SHP77 treated with DMSO at 0.1 percent for 48 hours (cell line): ENCODE measurements at places on chromosomes 5 and 9.

DNA sequence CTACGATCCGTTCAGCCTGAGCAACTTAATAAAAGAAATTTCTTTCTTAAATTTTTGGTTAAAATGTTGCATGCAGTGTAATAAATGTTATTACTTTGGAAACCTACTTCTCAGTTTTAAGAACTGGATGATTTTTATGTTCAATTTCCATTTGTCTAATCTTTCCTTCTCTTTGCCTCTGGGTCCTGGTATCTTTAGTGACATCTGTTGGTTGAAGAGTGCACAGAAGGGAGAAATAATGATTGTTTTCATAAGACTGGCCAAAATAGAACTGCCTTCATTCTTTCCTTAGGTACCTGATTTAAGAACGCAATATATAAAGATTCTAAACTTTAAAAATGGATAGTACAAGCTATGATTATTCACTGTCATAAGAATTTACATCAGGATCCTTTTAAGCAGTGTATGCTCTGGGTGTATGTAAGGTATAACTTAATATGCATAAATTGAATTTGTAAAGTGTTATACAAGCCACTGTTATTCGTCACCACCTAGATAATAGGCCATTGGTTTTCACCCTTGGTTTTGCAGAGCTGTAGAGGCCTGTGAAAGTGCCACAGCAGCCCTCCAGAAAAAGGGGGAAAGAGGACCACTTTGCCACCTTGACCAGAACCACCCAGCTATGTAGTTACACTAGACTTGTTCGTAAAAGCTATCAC is 82.8 kb upstream of the TLX3 start:
- no peak for DNase-seq

DNA sequence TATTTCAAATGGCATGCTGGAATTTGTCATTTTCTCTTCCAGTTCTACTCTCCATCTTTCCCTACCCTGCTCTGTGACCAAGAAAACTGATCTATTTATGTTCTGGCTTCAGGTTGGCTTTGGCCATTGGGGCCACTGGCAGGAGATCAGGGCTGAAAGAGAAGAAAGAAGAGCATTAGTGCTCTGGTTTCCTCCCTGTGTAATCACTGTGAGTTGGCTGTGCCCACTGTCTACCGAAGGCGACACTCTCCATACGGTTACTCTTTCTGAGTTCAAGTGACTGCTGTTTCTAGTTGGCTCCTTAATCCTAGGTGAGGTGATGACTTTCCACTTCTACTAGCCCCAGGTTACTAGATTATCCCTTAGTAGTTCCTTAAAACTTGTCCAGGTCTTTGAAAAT is 372.6 kb downstream of the PRELID2 start:
- DNase-seq: no peak

GRCh38 chr9:95556521-95556920 is 39.8 kb upstream of the PTCH1 start:
- DNase-seq: no peak

DNA sequence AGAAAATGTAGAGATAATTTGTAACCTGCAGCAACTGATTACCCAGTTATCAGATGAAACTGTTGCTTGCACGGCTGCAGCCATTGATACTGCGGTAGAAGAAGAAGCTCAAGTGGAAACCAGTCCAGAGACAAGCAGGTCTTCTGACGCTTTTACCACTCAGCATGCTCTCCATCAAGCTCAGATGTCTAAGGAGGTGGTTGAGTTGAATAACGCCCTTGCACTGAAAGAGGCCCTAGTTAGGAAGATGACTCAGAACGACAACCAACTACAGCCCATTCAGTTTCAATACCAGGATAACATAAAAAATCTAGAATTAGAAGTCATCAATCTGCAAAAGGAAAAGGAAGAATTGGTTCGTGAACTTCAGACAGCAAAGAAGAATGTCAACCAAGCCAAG is 1.7 kb downstream of the KIF4B start:
- no peak for DNase-seq

- DNase-seq: no peak
Measured at GRCh38 chr9:21754741-21755140, 47.7 kb upstream of the MTAP start.

DNA sequence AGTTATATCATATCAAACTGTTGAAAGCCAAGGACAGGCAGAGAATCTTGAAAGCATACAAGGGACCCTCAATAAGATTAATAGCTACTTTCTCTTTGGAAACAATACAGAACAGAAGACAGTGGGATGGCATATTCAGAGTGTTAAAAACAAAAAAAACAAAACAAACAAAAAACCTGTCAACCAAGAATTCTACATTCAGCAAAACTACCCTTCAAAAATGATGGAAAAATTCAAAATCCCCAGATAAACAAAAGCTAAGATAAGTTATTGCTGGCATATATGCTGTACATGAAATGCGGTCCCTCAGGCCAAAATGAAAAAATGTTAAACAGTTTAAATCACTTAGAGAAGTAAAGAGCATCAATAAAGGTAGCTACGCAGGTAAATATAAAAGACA is 425.1 kb downstream of the ACTL7B start:
- no peak for DNase-seq

GRCh38 chr9:112820881-112821280 is 69.8 kb downstream of the SLC46A2 start:
- DNase-seq: no peak

- no peak for DNase-seq
Measured at GRCh38 chr5:180423133-180423532, 70.0 kb upstream of the GFPT2 start.

DNA sequence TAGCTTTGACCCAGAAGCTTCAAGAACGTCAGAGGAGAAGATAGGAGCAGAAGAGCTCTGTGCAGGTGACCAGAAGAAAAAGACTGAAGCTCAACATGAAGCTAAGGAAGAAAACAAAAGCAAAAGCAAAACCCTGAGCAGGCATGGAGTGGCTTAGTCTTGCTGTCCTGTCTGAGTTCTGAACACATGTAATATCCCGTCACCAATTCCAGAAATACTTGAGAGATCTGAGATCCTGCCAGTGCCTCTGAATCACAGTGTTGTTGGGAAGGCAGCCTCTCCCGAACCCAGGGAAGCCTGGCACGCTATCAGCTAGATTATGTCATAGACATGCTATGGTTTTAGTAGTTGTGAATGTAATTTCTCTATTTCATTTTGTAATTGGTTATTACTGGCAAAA is 235.7 kb downstream of the ICE1 start:
- no peak for DNase-seq

GRCh38 chr5:8471581-8471980 is 602.6 kb downstream of the MTRR start:
- DNase-seq: no peak

- no peak for DNase-seq
Measured at GRCh38 chr5:134328619-134329018, 38.4 kb downstream of the CDKL3 start.

- peak; percentile 14 for DNase-seq
Measured at GRCh38 chr5:116766470-116766947, 191.9 kb upstream of the SEMA6A start.

- DNase-seq: no peak
Measured at GRCh38 chr9:6068983-6069382, 53.6 kb upstream of the RANBP6 start.

DNA sequence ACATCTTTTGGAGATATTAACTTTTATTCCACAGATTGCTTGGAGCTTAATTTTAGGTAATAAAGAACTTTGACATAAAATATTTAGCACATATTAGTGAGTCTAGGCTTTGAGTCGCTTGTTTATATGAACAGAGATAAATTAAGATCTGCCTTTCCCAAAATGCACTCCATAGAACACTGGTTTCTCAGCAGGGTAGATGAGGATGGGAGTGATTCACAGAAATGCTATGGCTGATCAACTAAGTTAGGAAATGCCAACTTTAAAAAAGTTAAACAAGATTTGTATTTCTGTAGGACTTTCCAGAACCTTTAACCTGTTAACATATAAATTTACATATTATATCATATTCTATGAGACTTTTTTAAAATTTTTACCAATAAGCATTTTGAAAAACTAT is 65.2 kb downstream of the STARD4 start:
- DNase-seq: no peak

GRCh38 chr5:74502479-74502950 is 138.0 kb downstream of the ENC1 start:
- no peak for DNase-seq

GRCh38 chr5:149387081-149387631 is 8.1 kb upstream of the IL17B start:
- no peak for DNase-seq

DNA sequence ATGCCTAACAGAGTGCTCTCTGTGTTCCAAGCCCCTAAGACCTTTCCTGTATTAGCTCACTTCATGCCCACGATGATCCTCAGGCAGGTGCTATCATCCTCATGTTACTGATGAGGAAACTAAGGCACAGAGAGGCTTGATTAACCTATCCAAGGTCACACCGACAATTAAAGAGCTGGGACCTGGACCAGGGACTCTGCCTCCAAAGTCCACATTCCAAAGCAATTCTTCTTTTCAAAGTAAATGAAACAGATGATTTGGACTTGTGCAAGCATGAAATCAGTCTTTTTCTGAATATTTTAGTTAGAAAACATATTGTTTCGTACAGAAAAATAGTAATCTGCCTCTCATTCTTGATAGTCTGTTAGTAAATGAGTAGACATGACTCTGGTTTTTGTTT is 18.1 kb upstream of the RASEF start:
- no peak for DNase-seq

DNA sequence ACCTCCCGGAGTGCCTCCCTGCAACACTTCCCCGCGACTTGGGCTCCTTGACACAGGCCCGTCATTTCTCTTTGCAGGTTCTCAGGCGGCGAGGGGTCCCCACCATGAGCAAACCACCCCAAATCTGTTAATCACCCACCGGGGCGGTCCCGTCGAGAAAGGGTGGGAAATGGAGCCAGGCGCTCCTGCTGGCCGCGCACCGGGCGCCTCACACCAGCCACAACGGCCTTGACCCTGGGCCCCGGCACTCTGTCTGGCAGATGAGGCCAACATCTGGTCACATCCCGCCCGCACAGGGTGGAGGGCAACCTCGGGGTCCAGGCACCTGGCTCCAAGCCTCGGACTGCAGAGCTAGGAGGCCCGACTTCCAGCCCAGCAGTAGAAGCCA is 776 bp upstream of the TERT start:
- no peak for DNase-seq

DNA sequence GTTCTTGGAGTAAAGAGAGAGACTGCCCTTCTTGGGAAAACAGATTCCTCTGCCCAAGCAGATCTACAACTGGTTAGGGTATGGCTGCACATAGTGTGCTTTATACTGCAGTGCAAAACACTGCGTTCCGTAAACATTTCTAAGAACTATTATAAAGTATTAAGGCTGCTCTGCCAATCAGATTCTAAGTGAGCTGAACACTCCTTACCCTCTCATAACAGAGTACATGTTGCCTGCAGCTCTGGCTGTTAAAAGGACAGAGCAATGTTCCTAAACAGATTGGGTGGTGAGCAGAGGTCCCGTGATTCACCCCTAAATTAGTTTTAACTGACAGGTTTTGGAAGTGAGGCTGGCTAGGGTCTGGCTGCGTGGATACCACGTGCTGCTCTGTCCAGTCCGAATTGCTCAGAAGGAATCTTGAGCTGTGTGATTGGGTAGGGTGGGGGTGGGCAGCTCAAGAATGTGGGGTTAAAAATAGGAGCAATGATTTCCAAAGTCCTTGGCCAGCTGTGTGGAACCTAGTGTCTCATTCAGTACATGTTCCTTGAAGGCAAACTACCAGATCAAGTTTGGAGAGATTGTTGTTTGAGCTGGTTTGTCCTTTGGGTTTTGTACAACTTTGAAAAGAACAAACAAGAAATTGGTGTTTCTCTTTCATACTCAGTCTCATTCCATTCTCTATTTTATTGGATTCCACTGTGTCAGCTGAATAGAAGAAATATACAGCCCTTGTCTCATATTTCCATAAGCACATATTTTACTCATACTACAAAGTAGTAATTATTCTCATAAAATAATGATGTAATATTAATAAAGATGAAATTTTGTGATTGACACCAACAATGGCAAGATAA is 497.6 kb upstream of the CD180 start:
- DNase-seq: no peak

- DNase-seq: no peak
Measured at GRCh38 chr5:149797897-149798296, 67.8 kb downstream of the PPARGC1B start.

- no peak for DNase-seq
Measured at GRCh38 chr5:41252036-41252435, 38.7 kb upstream of the C6 start.

GRCh38 chr9:108163321-108164005 is 673.9 kb upstream of the KLF4 start:
- DNase-seq: no peak

GRCh38 chr5:110335361-110336066 is 391.0 kb downstream of the TMEM232 start:
- DNase-seq: no peak

DNA sequence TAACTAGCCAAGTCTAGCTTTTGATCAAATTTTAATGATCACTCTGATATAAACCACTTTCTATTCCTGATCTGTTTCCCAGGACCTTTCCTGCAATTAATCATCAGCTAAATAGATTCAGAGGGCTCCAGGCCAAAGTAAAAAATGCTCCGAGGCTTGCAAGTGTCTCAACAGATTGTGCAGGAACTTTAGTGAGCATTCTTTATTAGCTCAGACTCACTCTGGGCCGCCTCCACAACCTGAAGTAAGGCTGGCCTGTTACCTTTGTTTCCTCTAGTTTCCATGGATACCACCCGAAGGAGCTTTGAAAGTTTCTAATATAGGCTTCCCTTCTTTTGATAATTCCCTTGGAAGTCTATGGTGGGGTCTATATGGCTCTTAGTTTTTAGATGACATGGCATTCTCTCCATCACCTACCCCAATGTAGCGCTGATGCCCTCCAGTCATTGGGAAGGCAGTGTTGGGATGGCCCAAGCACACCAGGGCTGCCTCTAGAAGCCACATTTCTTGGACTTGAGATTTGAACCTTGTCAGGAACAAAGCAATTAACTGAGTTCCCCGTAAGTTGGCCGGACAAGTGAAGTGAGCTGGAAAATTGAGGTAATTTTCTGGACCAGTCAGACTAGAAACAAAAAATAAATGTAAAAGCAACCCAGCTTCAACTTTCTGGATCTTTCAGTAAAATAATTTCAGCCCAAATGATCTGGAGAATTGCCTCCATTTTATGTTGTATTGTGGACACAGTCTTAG is 97.6 kb upstream of the LHFPL2 start:
- no peak for DNase-seq

DNA sequence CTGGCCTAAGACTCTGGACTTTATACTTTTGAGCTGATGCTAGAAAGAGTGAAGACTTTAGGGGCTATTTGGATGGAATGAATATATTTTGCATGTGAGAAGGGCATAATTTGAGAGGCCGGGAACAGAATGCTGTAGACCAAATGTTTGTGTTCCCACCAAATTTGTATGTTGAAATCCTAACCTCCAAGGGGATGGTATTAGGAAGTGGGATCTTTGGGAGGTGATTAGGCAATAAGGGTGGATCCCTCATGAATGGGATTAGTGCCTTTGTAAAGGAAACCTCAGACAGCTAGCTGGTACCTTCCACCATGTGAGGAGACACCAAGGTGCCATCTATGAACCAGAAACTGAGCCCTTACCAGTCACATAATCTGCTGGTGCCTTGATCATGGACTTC is 165.1 kb upstream of the S1PR3 start:
- DNase-seq: no peak
